Natural killer cell treated with Interleukin-12 subunit alpha and Interleukin-12 subunit beta and Interleukin-15 and Interleukin-18, amount 100 ng/mL, for 72 hours (primary cell): ENCODE measurements at places on chromosomes 6 and 20. TPM values are rescaled to one million over a fixed set of nuclear protein-coding genes. Genes with fewer than 3 reads are reported as not detected.

GRCh38 chr20:61437280-61438206, 185.5 kb downstream of the CDH4 start:
- no peak for DNase-seq

- no peak for DNase-seq
Measured at GRCh38 chr6:69487688-69488087, 309.1 kb downstream of the LMBRD1 start.

DNA sequence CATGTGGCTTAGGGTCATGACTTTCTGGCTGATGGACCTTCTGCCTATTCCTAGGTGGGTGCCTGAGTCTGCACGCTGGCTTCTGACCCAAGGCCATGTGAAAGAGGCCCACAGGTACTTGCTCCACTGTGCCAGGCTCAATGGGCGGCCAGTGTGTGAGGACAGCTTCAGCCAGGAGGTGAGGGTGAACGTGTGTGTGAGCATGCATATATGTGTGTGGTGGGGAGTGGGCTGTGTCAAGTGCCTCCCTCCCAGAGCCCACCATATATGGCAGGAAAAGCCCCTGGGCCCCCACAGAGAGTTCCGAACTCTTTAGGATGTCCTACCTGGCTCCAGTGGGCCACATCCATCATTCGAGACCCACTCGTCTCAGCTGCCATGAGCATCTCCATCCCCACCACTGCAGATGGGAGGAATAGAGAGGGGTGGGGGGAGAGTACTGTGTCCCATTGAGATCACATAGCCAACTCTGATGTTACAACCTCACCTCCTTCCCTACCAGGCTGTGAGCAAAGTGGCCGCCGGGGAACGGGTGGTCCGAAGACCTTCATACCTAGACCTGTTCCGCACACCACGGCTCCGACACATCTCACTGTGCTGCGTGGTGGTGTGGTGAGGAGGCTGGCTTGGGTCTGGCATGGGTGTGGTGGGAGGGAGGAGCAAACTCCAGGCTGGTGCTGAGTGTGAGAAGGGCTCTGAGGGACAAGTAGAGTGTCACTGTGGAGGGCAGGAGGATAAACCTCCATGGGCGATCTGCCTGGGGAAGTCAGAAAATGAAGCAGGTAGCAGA, 3.2 kb downstream of the SLC22A7 start:
- DNase-seq = no peak

- no peak for DNase-seq
Measured at GRCh38 chr6:75209184-75209723, 3.4 kb upstream of the COL12A1 start.

DNA sequence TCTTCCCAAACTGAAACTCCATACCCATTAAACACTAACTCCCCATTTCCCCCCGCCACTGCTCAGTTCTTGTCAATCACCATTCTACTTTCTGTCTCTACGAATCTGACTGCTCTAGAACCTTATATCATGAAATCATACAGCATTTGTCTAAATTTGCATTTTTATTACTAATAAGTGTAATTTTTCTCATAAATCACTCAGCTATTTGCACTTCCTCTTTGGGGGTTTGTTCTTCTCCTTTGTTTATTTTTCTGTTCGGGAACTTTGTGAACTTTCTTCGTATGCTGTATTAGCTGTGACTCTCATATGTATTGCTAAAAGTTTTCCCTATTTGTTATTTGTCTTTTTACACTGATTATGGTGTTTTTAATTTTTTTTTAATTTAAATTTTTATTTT, 152.2 kb downstream of the SLC16A10 start:
- DNase-seq = no peak

DNA sequence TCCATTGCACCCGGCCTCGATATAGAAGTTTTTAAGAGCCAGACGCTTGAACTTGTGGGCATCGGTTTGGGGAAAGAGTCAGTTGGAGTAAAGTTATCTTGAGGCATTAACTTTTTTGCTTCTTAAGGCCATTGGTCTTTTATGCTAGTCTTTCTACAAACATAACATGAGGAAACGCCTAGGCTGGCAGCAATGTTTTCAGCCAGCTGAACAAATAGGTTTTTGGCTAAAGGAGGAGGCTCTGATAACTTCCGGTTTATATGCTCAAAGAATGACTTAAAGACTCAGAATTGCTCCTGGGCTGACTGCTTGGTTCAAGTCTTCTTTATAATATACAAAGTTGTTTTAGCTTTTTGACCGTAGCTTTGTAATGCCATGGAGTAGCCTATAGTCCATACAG, 46.2 kb downstream of the HLA-C start:
- DNase-seq = no peak

GRCh38 chr20:16580620-16581019, 7.4 kb upstream of the KIF16B start:
- DNase-seq = no peak

DNA sequence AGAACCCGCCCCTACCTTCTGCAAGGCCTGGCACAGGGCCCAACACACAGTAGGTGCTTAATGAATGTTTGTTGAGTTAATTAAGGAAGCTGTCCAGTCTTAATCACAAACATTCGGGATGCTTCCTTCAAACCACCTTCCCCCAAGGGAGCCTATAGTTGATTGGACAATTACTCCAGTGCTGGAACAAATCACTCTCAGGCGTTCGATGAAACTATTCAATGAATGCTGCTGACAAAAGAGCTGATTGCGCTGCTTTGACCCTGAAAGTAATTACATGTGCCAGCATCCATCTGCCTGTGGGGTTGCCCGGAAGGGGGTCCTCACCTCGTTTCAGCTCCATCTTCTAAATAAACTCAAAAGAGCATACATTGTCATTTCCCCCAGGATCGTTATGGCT, 112.0 kb upstream of the SRSF6 start:
- no peak for DNase-seq

GRCh38 chr6:70557998-70558397, 8.7 kb upstream of the SDHAF4 start:
- DNase-seq = no peak

GRCh38 chr6:54891536-54891935, 45.0 kb downstream of the FAM83B start:
- DNase-seq = no peak

Gene ZC2HC1B
- not detected for total RNA-seq

DNA sequence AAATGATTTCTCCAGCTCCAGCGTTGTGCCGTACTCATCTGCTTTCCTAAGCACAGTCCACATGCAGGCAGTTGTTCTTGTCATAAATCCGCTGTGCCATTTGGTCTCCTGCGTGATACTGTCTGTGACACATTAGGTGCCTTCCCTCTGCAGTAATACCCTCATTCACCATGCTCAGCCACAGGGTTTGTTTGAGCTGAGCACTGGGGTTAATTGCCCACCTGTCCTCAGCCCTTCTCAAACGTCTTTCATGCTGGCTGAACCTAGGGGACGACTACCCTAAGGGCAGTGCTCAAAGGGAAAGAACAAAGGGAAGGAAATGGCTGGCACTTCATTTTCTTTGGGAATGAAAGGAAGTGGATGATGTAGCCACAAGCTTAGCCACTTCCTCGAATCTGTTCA, 64.2 kb upstream of the MYLIP start:
- no peak for DNase-seq

DNA sequence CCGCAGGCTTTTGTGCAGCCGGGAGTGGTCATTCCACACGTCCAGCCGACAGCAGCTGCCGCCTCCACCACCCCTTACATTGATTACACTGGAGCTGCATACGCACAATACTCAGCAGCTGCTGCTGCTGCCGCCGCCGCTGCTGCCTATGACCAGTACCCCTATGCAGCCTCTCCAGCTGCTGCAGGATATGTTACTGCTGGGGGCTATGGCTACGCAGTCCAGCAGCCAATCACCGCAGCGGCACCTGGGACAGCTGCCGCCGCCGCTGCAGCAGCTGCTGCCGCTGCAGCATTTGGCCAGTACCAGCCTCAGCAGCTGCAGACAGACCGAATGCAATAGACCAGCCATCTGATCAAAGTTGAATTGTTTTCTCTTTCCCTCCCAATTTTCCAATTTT, 10.6 kb downstream of the RBM24 start:
- DNase-seq = no peak

Gene TDRD6
- total RNA-seq = not detected
